ENCODE measurements at places on chromosomes 13 and 19. TPM values are rescaled to one million over a fixed set of nuclear protein-coding genes. Genes with fewer than 3 reads are reported as not detected.

C5AR2 gene
- total RNA-seq: not detected

TINCR gene
- total RNA-seq: 1.0 TPM

ZNF254 gene
- 14.9 TPM for total RNA-seq

LRRC25 gene
- total RNA-seq: 0.08 TPM

C1QTNF9B gene
- not detected for total RNA-seq

NR2F6 gene
- total RNA-seq: 89.4 TPM

CDC42EP5 gene
- 24.4 TPM for total RNA-seq

RAX2 gene
- not detected for total RNA-seq

ZNF264 gene
- total RNA-seq: 59.1 TPM

C13orf46 gene
- 0.04 TPM for total RNA-seq

TRAPPC5 gene
- 148 TPM for total RNA-seq

WDR87 gene
- total RNA-seq: not detected

IZUMO4 gene
- total RNA-seq: 3.8 TPM

PCDH20 gene
- 0.75 TPM for total RNA-seq

ATP8B3 gene
- total RNA-seq: 0.96 TPM

PPAN gene
- 63.4 TPM for total RNA-seq

IGSF23 gene
- not detected for total RNA-seq

CYSLTR2 gene
- total RNA-seq: 0.13 TPM

DAND5 gene
- not detected for total RNA-seq

ATP7B gene
- 11.4 TPM for total RNA-seq

NLRP5 gene
- not detected for total RNA-seq

VMAC gene
- 5.5 TPM for total RNA-seq

PGLYRP1 gene
- total RNA-seq: not detected

LILRA6 gene
- total RNA-seq: not detected

CD209 gene
- 0.07 TPM for total RNA-seq

KLK2 gene
- not detected for total RNA-seq

GPR42 gene
- total RNA-seq: not detected

TM9SF2 gene
- 136 TPM for total RNA-seq
